ENCODE measurements at places on chromosomes 1 and 21. TPM values are rescaled to one million over a fixed set of nuclear protein-coding genes. Genes with fewer than 3 reads are reported as not detected.

The MYOG gene
- total RNA-seq = not detected

The CFAP107 gene
- total RNA-seq = not detected

The ACKR1 gene
- total RNA-seq = not detected

The RAP1GAP gene
- 0.44 TPM for total RNA-seq

The CGN gene
- 1.1 TPM for total RNA-seq

The UBR4 gene
- 110 TPM for total RNA-seq

The CD48 gene
- 224 TPM for total RNA-seq

The AMY2A gene
- total RNA-seq = not detected

The CACNA1S gene
- total RNA-seq = not detected

The STK40 gene
- total RNA-seq = 52.9 TPM

The C4BPB gene
- not detected for total RNA-seq

The TMEM52 gene
- total RNA-seq = 0.94 TPM

The RGS8 gene
- total RNA-seq = not detected

The GUCA2A gene
- not detected for total RNA-seq

The IFNLR1 gene
- total RNA-seq = 5.4 TPM

The LAX1 gene
- total RNA-seq = 32.4 TPM

The KRTAP12-2 gene
- not detected for total RNA-seq

The SLAMF9 gene
- not detected for total RNA-seq

The TCHHL1 gene
- total RNA-seq = not detected

The OR6K6 gene
- total RNA-seq = not detected

The ZC3H12A gene
- 33.8 TPM for total RNA-seq
